Activated CD4-positive, alpha-beta T cell treated with anti-CD3 and anti-CD28 coated beads for 1 hour (primary cell): ENCODE measurements at places on chromosomes 7 and 10.

- no peak for DNase-seq
Observed at GRCh38 chr7:17787257-17787656, 153.0 kb downstream of the SNX13 start.

- no peak for DNase-seq
Observed at GRCh38 chr10:21217107-21217506, 308.4 kb downstream of the SKIDA1 start.

GRCh38 chr7:139630643-139631519 lies 107.4 kb downstream of the CLEC2L start:
- DNase-seq, result no peak

DNA sequence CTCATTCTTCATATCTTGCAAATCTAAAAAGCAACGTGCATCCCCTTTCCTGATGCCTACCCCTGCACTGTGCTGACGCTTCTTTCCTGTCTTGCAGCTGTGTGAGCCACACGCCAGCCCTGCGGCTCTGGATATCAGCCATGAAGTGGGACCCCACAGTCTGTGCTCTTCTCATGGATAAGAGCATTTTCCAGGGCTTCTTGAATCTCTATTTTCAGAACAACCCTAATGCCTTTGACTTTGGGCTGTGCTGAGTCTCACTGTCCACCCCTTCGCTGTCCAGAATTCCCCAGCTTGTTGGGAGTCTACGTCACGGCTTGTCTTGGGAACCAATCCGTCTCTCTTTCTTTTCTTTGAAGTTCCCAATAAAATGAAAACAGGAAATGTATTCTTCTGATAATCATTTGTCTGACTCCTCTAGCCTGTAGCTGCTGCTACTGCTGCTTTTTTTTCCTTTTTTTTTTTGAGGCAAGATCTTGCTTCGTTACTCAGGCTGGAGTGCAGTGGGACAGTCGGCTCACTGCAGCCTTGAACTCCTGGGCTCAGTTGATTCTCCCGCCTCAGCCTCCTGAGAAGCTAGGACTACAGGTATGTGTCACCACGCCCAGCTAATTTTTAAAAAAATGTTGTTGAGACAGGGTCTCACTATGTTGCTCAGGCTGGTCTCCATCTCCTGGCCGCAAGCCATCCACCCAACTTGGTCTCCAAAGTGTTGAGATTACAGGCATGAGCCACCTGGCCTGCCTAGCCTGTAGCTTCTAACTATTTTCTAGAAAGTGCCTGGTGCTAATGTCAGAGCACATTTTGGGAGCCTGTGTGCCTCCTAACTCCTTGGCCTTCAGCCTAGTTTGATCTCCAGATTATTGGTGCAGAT lies 30.3 kb downstream of the GSTO2 start:
- no peak for DNase-seq

- no peak for DNase-seq
Observed at GRCh38 chr10:78231327-78231726, 197.7 kb downstream of the RPS24 start.
